Activated CD8-positive, alpha-beta T cell treated with anti-CD3 and anti-CD28 coated beads, Interleukin-2, amount 10 ng/mL, durations not matched to agents 7 days and 5 days (primary cell): ENCODE measurements at places on chromosomes 13 and 19. TPM values are rescaled to one million over a fixed set of nuclear protein-coding genes. Genes with fewer than 3 reads are reported as not detected.
A peak's percentile ranks its signal among the peaks of the same experiment; 100 is the strongest.

GRCh38 chr19:4077800-4078684, 11.3 kb upstream of the ZBTB7A start:
- H3K36me3 ChIP-seq: no peaks in the 10 kb centered on the region
- peak overlapping the region; percentile 93 for H3K27ac ChIP-seq
- peak; percentile 72 for DNase-seq
- peak overlapping the region; percentile 68 for H3K4me3 ChIP-seq

GRCh38 chr13:66077132-66077689, 1152.9 kb downstream of the PCDH9 start:
- no peaks in the 10 kb centered on the region for H3K36me3 ChIP-seq
- H3K4me3 ChIP-seq: no peak overlapping the region
- no peaks in the 10 kb centered on the region for H3K27me3 ChIP-seq
- no peak overlapping the region for H3K27ac ChIP-seq
- H3K4me1 ChIP-seq: no peaks in the 10 kb centered on the region
- no peak for DNase-seq

GRCh38 chr19:18312092-18312534, 10.8 kb downstream of the LSM4 start:
- peaks cover 51% of the 10 kb centered on the region for H3K4me1 ChIP-seq
- peak overlapping the region; percentile 70 for H3K27ac ChIP-seq
- no peak for DNase-seq
- H3K4me3 ChIP-seq: no peak overlapping the region
- H3K36me3 ChIP-seq: peaks cover 64% of the 10 kb centered on the region
- H3K27me3 ChIP-seq: no peaks in the 10 kb centered on the region

- H3K27me3 ChIP-seq: no peaks in the 10 kb centered on the region
- no peak for DNase-seq
- H3K4me3 ChIP-seq: no peak overlapping the region
- peaks cover 46% of the 10 kb centered on the region for H3K4me1 ChIP-seq
Observed at GRCh38 chr19:16600824-16601223, 27.2 kb downstream of the MED26 start.

- no peaks in the 10 kb centered on the region for H3K36me3 ChIP-seq
- peaks cover 20% of the 10 kb centered on the region for H3K27me3 ChIP-seq
- no peak overlapping the region for H3K27ac ChIP-seq
- H3K4me1 ChIP-seq: no peaks in the 10 kb centered on the region
Observed at GRCh38 chr13:102911336-102911735, 65.5 kb downstream of the ERCC5 start.

GRCh38 chr13:28609926-28610325, 49.0 kb upstream of the POMP start:
- H3K4me3 ChIP-seq: no peak overlapping the region
- peaks cover 22% of the 10 kb centered on the region for H3K4me1 ChIP-seq

- no peak overlapping the region for H3K4me3 ChIP-seq
- DNase-seq: no peak
- no peaks in the 10 kb centered on the region for H3K4me1 ChIP-seq
Observed at GRCh38 chr19:9741476-9742171, 26.9 kb downstream of the ZNF846 start.

GRCh38 chr13:85557691-85558467, 241.3 kb downstream of the SLITRK6 start:
- no peaks in the 10 kb centered on the region for H3K36me3 ChIP-seq
- H3K4me1 ChIP-seq: no peaks in the 10 kb centered on the region
- no peak for DNase-seq

DNA sequence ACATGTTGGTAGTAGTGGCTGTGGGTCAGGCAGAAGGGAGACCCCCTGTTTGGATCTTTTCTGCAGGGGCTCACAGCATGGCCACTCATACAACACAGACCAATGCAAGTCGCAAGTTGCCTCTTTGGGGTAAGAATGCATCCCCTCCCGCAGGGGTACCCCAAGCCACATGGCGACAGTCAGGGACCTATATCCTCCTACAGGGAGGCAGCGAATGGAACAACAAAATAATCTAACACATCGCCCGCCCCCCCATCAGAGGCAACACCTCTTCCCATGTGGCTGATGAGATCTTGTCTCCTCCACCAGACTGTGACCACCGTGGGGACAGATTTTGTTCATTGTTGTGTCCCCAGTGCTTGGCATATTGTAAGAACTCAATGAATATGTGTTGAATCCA, 40.7 kb upstream of the PNMA8B start:
- H3K27ac ChIP-seq: no peak overlapping the region
- H3K36me3 ChIP-seq: no peaks in the 10 kb centered on the region
- H3K4me1 ChIP-seq: peaks cover 7% of the 10 kb centered on the region
- H3K27me3 ChIP-seq: peaks cover 3% of the 10 kb centered on the region

DNA sequence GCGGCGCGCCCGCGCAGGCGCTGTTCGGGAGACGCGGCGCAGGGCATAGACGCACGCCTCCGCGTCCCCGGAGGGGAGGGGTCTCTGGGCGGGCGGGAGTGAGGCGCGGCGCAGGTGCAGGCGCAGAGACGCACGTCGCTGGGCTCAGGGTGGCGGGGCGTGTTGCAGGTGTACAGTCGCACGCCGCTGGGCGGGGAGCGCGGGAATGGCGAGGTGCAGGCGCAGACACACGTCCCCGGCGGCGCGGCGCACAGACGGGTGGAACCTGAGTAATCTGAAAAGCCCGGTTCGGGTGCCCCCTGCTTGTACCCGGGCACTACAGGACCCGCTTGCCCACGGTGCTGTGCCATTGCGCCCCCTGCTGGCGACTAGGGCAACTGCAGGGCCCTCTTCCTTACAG, 44.7 kb downstream of the PLPP2 start:
- no peak overlapping the region for H3K4me3 ChIP-seq
- H3K36me3 ChIP-seq: no peaks in the 10 kb centered on the region
- H3K4me1 ChIP-seq: no peaks in the 10 kb centered on the region
- peak; percentile 34 for DNase-seq
- H3K27me3 ChIP-seq: no peaks in the 10 kb centered on the region
- no peak overlapping the region for H3K27ac ChIP-seq

GRCh38 chr19:41327076-41327575, 17.2 kb downstream of the CCDC97 start:
- H3K27ac ChIP-seq: peak overlapping the region; percentile 85
- no peaks in the 10 kb centered on the region for H3K27me3 ChIP-seq
- peak overlapping the region; percentile 61 for H3K4me3 ChIP-seq
- DNase-seq: peak; percentile 49

DNA sequence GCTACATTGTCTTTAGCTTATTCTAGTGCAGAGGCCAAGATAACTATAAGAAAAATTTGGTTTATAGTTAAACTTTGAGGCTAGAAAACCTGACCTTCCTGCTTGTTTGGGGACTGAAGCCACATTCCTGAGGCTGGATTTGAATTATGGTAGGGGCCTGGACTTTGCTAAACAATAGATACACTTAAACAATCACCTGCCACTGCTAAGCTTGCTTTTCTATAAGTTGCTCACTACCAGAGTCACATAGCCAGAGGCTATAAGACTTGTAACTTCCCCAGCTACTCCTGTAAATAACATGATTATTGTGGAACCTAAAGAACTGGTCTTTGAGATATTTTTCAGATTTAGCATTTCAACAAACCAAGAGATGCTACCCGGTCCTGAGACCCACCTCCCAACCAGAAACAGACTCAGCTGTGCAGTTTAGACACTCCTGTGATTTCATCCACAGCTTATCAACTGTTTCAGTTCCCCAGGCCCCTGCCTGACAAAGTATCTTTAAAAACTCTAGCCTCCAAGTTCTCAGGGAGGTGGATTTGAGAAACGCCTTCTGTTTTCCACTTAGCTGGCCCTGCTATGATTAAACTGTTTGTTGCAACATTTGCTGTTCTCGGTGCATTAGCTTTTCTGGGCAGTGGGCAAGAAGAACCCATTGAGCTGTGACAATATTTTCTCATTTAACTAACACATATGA, 77.7 kb downstream of the MIPEP start:
- no peaks in the 10 kb centered on the region for H3K4me1 ChIP-seq
- H3K4me3 ChIP-seq: no peak overlapping the region
- no peaks in the 10 kb centered on the region for H3K27me3 ChIP-seq
- H3K36me3 ChIP-seq: no peaks in the 10 kb centered on the region
- no peak for DNase-seq

DNA sequence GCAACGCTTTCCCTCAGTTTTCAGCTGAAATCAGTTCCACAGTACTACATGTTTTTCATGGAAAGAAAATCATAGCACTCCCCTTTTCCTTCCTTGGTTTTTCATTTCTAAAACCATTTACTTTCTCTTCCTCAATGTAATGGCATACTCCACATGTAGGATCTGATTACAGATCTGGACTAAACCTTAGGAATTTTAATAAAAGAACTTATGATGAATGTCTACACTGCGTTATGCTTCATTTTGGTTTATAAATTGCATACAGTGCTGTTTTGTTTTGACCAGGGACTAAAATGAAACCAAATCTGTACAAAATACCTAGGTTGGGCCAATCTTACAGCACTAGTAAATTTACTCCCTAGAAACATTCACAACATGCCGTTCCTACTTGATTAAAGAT, 589.9 kb downstream of the TBC1D4 start:
- DNase-seq: no peak
- no peaks in the 10 kb centered on the region for H3K4me1 ChIP-seq
- no peak overlapping the region for H3K4me3 ChIP-seq

- H3K4me1 ChIP-seq: no peaks in the 10 kb centered on the region
- H3K4me3 ChIP-seq: no peak overlapping the region
- no peak for DNase-seq
- no peaks in the 10 kb centered on the region for H3K36me3 ChIP-seq
- H3K27me3 ChIP-seq: no peaks in the 10 kb centered on the region
Observed at GRCh38 chr13:62747152-62747551, 1331.5 kb upstream of the PCDH20 start.

DNA sequence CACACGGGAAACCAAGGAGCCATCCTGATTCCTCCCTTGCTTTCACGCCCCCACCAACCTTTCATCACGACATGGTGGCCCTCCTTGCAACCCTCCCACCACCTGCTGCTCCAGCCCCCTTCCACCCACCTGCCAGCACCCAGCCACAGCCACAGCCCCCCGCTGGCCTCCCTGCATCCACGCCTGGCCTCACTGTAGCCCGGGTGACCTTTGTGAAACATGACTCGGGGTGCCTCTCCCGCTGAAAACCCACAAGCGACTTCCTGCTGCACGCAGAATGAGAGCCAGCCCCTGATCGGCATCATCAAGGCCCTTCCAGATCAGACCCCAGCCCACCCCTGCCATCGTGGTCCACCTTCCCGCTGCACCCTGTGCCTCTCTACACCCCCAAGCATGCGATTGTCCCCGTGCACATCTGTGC, 14.9 kb downstream of the POP4 start:
- peak; percentile 71 for DNase-seq
- peaks cover 57% of the 10 kb centered on the region for H3K4me1 ChIP-seq
- peak overlapping the region; percentile 81 for H3K4me3 ChIP-seq
- H3K27ac ChIP-seq: peak overlapping the region; percentile 95
- peaks cover 3% of the 10 kb centered on the region for H3K27me3 ChIP-seq

GRCh38 chr19:40159744-40160143, 31.5 kb upstream of the MAP3K10 start:
- H3K27me3 ChIP-seq: no peaks in the 10 kb centered on the region
- H3K4me3 ChIP-seq: no peak overlapping the region
- no peak for DNase-seq
- H3K36me3 ChIP-seq: no peaks in the 10 kb centered on the region

ZNF585A gene
- total RNA-seq: 7.9 TPM

SLITRK5 gene
- total RNA-seq: not detected

CNOT3 gene
- total RNA-seq: 55.1 TPM

ERICH4 gene
- total RNA-seq: not detected

RNF225 gene
- 0.84 TPM for total RNA-seq

MIER2 gene
- 21.6 TPM for total RNA-seq

PRTN3 gene
- not detected for total RNA-seq

PROZ gene
- total RNA-seq: not detected

ZNF548 gene
- 27.4 TPM for total RNA-seq
